ENCODE measurements at places on chromosomes 7 and 10.
A peak's percentile ranks its signal among the peaks of the same experiment; 100 is the strongest.

DNA sequence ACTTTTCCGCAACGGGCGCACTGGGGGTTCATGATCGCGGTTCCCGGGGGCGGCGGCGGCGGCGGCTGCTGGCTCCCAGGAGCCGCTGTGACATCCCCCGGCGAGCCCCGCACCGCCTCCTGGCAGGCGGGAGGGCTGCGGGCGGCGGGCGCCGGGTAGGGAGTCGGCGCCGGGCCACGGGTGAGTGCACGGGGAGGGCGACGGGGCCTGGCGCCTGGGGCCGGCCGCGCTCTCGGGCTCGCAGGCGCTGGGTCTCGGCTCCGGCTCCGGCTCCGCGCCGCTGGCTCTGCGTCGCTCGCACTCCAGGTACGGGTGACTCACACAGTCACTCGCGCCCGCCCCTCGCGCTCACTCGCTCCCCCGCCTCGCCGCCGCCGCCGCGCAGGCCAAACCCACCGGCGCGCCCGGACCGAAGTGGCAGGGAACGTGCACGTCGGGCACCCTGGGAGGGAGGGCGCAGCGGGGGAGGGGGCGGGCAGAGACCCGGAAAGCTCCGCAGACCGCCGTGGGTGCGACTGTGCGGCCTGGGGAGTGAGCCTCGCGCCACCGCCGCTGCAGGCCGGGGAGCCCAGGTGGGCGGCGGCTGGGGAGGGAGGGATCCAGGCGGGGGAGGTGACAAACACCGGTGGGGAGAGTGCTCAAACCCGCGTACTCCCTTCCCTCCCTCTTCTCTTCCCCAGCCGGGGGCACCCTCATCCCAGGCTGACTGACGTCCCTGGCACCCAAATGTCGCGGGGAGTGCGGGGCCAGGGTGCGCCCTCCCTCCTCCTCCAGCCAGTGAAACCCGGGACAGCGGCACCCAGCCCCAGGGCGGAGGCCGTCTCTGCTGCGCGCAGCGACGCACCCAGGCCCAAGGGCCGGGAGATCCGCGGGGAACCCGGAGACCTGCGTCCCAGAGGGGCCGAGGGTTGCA lies 276.9 kb upstream of the NEBL start:
- DNase-seq: peak; percentile 51

- DNase-seq: peak; percentile 61
These were observed 112.7 kb downstream of the SLIT1 start for GRCh38 chr10:97072851-97073665.

- no peak for DNase-seq
These were observed 57.0 kb upstream of the GLCCI1 start for GRCh38 chr7:7911369-7912123.

GRCh38 chr10:42864575-42864974 lies 82.0 kb downstream of the BMS1 start:
- no peak for DNase-seq

DNA sequence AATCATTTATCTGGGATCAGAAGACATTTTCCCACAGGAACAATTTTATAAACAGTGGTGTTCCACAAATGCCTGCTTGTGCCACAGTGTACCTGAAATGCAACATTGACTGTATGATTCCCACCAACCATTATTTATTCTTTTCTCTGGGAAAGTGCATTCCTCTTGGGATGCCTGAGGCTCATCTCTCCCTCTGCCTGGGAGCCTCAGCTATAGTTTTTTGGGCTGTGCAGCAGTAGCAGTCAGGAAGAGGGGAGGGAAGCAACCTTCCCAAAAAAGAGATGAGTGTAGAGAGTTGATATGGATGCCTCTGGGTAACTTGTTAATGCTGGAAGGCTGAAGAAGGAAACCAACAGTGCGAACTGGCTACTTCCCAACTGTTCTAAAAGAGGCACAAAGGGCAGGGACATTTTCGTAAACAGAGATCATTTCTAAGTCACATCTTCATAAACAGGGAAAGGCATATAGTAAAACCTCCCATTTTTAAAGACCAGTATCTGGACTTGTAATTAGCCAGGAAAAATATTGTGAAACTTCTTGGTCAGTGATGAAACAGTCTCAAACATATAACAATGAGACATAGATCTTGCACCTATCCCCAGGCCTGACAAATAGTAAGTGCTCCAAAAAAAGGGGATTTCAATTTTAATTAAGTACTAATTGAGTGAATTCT lies 1.4 kb upstream of the CALD1 start:
- DNase-seq: no peak

All from caudate nucleus (tissue), 63 donors.